Thoracic aorta (tissue), 2 donors: ENCODE measurements at places on chromosomes 2 and 18. TPM values are rescaled to one million over a fixed set of nuclear protein-coding genes. Genes with fewer than 3 reads are reported as not detected.

- no peak overlapping the region for H3K27ac ChIP-seq
- no peaks in the 10 kb centered on the region for H3K4me1 ChIP-seq
- DNase-seq: no peak
- H3K36me3 ChIP-seq: no peaks in the 10 kb centered on the region
- no peaks in the 10 kb centered on the region for H3K27me3 ChIP-seq
- H3K4me3 ChIP-seq: no peak overlapping the region
Measured at GRCh38 chr18:38042211-38042890, 476.8 kb upstream of the CELF4 start.

DNA sequence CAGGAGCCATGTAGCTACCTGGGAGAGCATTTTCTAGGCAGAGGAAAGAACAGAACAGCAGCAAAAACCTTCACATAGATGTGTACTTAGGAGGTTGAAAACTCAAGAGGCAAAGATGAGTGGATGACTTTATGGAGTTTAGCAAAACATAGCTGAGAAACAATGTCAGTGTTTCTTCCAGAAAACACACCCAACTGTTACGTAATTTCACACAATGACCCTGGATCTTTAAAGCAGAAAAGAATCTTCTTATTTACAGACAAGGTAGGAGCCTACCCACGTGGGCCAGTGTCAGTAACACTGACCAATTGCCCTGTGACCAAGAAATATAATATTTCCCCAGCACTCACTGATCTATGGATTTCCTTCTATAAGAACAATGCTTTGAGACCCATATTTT is 254.6 kb downstream of the CDH20 start:
- H3K27ac ChIP-seq: no peak overlapping the region
- no peak overlapping the region for H3K4me3 ChIP-seq
- no peaks in the 10 kb centered on the region for H3K27me3 ChIP-seq
- no peak for DNase-seq

DNA sequence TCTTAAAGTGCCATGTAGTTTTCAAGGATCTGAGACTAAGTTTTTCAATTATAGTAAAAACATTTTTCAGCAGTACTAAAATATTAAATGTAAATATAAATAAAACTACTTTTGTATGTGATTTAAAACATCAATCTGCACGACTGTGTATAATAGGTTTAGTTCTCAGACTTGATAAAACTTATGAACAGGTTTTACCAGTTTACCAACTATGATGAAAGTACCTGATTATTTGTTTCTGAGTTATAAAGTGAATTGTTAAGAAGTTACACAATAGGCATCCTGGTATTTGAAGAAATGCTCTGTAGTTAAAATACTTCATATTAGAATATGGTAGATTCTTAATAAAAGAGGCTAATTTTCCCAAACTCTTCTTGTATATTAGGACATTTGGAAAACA is 14.8 kb downstream of the RELCH start:
- H3K4me3 ChIP-seq: no peak overlapping the region
- no peak for DNase-seq
- peaks cover 11% of the 10 kb centered on the region for H3K4me1 ChIP-seq
- H3K27ac ChIP-seq: no peak overlapping the region
- H3K36me3 ChIP-seq: no peaks in the 10 kb centered on the region
- H3K27me3 ChIP-seq: no peaks in the 10 kb centered on the region

DNA sequence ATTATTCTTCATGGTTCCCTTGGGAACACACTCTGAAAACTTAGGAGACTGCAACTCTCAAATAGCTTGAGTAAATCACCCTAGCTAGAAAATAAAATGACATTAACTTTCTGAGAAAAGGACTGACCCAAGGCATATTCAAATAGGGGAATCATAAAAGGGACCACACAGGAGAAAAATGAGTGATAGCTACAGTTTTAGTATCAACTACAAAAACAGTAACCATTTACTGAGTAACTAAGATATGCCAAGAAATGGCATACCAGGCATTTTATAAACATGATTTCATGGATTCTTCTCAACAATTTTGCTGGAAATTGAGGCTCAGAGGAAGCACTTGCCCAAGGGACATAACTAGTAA is 84.5 kb downstream of the AFF3 start:
- no peak overlapping the region for H3K4me3 ChIP-seq
- no peaks in the 10 kb centered on the region for H3K27me3 ChIP-seq
- no peaks in the 10 kb centered on the region for H3K36me3 ChIP-seq
- peaks cover 8% of the 10 kb centered on the region for H3K4me1 ChIP-seq
- H3K27ac ChIP-seq: no peak overlapping the region

The TBR1 gene
- total RNA-seq: not detected

The ANKRD30B gene
- not detected for total RNA-seq

The SP9 gene
- total RNA-seq: not detected

The RRM2 gene
- 1.2 TPM for total RNA-seq
